Activated CD4-positive, CD25-positive, alpha-beta regulatory T cell treated with anti-CD3 and anti-CD28 coated beads, Interleukin-2, amount 50 U/mL, for 16 hours (primary cell): ENCODE measurements at places on chromosomes 6 and 20.

DNA sequence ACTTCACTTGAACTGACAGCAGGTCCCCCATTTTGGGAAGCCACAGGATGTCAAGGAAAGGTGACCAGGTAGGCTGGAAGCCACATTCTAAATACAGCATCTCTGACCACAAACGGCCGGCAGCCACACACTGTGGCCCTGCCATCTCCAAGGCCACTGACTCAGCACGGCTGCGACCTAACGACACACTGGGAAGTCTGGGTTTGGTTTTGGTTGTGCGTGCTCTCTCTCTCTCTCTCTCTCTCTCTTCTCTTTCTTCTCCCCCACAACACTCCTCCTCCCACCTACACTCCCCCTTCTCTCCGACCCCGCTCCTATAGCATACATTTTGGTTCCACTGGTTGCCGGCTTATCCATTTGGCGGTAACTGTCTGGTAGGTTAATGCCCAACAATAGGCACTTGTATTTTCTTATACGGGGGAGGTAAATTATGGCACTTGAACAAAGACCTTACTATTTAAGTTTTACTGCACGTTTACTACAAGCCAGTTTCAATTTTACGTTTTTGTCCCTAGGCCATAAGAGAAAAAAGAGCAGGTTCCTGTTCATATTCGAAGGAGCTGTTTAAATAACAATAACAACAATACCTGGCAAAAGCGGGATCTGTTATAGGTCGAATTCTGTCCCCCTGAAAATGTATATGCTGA, 103.6 kb downstream of the GMDS start:
- no peak for DNase-seq

GRCh38 chr6:34695729-34696188, 808 bp downstream of the ILRUN start:
- DNase-seq = no peak

DNA sequence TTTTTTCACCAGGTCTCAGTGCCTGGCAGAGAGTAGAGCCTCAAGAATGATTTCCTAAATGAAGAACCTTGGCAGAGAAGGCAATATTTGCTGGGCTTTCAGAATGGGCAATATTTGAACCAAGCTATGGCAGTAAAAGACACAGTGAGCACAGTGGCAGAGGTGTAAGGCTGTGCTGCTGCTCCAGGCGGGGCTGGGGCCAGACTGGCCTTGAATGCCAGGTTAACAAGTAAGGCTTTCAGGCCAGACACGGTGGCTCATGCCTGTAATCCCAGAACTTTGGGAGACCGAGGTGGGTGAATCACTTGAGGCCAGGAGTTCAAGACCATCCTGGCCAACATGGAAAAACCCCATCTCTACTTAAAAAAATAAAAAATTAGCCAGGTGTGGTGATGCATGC, 8.5 kb upstream of the MYL9 start:
- no peak for DNase-seq

GRCh38 chr20:7505152-7505834, 435.0 kb downstream of the HAO1 start:
- no peak for DNase-seq

- no peak for DNase-seq
These were observed 2.8 kb upstream of the E2F1 start for GRCh38 chr20:33688938-33689424.

GRCh38 chr6:706146-706545, 13.2 kb upstream of the EXOC2 start:
- DNase-seq = no peak

GRCh38 chr6:168650671-168651111, 209.7 kb downstream of the SMOC2 start:
- DNase-seq = no peak

- no peak for DNase-seq
These were observed 150.2 kb downstream of the LPA start for GRCh38 chr6:160513836-160514235.
